Right ventricle myocardium inferior (tissue), 1 donor: ENCODE measurements at places on chromosomes 1 and 21. TPM values are rescaled to one million over a fixed set of nuclear protein-coding genes. Genes with fewer than 3 reads are reported as not detected.

GRCh38 chr1:215181518-215181917 is 99.0 kb downstream of the KCNK2 start:
- DNase-seq = no peak

GRCh38 chr1:219778793-219779369 is 149.5 kb downstream of the SLC30A10 start:
- DNase-seq = no peak

DNA sequence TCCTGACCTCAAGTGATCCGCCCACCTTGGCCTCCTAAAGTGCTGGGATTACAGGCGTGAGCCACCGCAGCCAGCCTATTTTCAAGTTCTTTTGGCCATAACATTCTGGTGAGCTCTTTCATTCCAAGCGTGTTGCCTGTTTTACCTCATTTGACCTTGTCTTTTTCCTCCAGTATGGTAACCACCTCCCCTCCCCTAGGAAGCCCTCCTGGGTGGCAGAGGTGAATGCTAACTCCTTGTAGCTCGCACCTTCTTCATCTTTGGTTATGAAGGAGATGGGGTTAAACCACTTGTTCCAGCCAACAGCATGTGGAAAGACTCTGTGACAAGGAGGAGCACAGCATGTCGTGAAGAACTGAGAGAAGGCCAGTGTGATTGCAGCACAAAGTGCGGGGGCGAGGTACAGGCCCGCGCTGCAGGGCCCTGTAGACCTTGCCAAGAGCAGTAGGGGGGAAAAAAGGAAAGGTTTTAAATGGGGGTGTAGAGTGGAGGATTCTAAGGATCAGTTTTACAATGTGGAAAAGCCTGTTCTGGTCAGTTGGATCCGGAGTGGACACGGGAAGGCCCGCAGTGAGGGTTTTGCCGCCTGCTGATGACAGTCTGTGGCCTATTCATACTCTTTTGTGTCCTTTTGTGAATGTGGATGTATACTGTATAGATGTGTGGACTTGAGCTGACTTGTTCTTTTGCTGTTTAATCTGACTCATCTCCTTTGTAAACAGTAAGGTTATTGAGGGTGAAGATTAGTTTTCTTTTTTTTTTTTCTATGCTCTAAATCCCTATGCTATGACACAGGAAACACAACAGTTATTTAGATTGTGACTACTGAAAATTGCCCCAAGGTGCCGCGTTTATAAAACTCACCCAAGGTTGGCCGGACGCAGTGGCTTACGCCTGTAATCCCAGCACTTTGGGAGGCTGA is 7.5 kb upstream of the ZNF436 start:
- DNase-seq = no peak

- no peak for DNase-seq
Observed at GRCh38 chr1:30715216-30715615, 8.2 kb downstream of the MATN1 start.

- DNase-seq = no peak
Observed at GRCh38 chr1:73903092-73903491, 294.9 kb downstream of the LRRIQ3 start.

OLFML2B gene
- total RNA-seq = 4.2 TPM

TMEM240 gene
- total RNA-seq = 6.9 TPM
